ENCODE measurements at places on chromosomes 7 and 10. TPM values are rescaled to one million over a fixed set of nuclear protein-coding genes. Genes with fewer than 3 reads are reported as not detected.

Gene CPN1
- total RNA-seq = not detected

Gene OPN4
- total RNA-seq = not detected

Gene OR2A2
- not detected for total RNA-seq

- peaks cover 22% of the 10 kb centered on the region for H3K4me1 ChIP-seq
- DNase-seq = no peak
- peaks cover 3% of the 10 kb centered on the region for H3K36me3 ChIP-seq
- H3K27ac ChIP-seq = no peak overlapping the region
These were observed 186.4 kb downstream of the ARHGAP12 start for GRCh38 chr10:31742255-31742654.

DNA sequence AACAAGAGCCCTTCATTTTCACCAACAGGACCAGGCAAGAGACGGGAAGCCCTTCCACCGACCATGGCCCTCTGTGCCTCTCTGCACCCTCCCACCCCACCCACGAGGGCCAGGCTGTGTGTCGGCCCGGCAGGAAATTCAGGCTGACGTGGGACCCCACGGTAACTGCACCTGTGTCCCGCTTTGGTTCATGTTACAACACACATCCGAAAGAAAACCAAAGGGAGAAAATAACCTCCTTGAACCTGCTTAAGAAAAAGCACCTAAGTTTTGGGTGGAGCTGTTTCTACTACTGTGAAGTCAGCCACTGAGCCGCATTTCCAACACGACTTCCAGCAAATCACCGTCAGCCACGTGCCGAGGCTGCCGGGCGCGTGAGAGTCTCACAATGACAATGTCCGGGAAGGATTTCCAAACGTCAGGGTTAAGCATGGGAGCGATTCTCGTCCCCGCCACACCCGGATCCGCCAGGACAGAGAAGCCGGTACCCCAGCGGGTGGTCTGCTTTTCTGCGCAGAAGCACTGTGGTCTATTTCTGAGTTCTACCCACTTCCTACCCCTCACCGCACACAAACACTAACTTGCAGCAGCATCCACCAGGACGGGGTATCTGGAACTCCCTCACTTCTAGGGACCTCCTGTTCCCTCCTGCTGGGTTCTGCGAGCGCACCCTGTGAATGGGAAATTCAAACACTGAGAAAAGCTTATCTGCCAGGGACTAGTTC, 36.6 kb downstream of the AMZ1 start:
- H3K27me3 ChIP-seq = no peaks in the 10 kb centered on the region
- peaks cover 13% of the 10 kb centered on the region for H3K4me1 ChIP-seq
- H3K36me3 ChIP-seq = no peaks in the 10 kb centered on the region
- no peak overlapping the region for H3K27ac ChIP-seq

DNA sequence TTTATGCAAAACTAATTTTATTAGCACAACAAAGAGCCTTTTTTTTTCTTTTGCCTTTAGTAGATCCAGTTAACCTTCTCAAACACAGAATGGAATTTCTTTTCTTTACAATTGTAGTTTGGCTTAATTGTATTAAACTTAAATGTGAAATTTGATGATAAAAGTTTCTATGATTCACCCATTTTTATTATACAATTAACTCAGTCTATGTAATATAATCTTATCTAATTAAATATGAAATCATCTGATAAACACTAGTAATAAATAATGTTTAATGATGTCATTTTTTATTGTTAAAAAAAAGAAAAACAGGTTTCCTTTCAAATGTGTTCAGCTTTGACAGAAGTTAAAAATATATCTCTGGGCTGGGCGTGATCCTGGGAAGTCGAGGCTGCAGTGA, 559.1 kb downstream of the PHTF2 start:
- H3K4me1 ChIP-seq = no peaks in the 10 kb centered on the region
- H3K36me3 ChIP-seq = no peaks in the 10 kb centered on the region
- no peak overlapping the region for H3K4me3 ChIP-seq
- H3K27ac ChIP-seq = no peak overlapping the region
- no peak for DNase-seq

DNA sequence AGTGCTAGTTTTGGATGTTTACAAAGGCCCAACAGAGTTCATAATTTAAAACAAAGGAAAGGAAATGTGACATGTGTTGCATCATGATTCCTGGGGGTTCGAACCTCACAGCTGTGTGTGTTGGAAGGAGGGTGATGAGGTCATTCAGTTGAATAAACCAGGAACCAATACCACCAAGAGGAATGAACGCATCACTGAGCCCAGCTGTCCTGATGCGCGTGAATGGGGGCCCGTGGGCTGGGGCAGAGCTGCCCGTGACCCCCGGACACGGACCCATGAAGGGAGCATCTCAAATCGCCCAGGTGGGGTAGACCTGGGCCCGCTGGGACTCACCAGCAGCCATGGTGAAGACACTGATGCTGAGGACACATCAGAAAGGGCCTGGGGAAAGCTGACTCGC, 33.0 kb downstream of the BRI3 start:
- H3K27me3 ChIP-seq = no peaks in the 10 kb centered on the region
- H3K36me3 ChIP-seq = no peaks in the 10 kb centered on the region
- H3K4me1 ChIP-seq = no peaks in the 10 kb centered on the region
- H3K4me3 ChIP-seq = no peak overlapping the region

GRCh38 chr10:3737864-3738263, 47.1 kb downstream of the KLF6 start:
- H3K27me3 ChIP-seq = no peaks in the 10 kb centered on the region
- H3K4me1 ChIP-seq = peaks cover 38% of the 10 kb centered on the region
- H3K4me3 ChIP-seq = no peak overlapping the region
- DNase-seq = no peak

GRCh38 chr10:17023386-17024298, 106.0 kb downstream of the CUBN start:
- H3K4me3 ChIP-seq = peak overlapping the region; percentile 55
- DNase-seq = peak; percentile 83
- H3K4me1 ChIP-seq = peaks cover 57% of the 10 kb centered on the region
- H3K27ac ChIP-seq = peak overlapping the region; percentile 97
- H3K36me3 ChIP-seq = peaks cover 10% of the 10 kb centered on the region
- peaks cover 5% of the 10 kb centered on the region for H3K27me3 ChIP-seq

GRCh38 chr10:76583711-76584161, 1053.9 kb downstream of the KCNMA1 start:
- H3K27ac ChIP-seq = no peak overlapping the region
- no peaks in the 10 kb centered on the region for H3K4me1 ChIP-seq
- H3K4me3 ChIP-seq = no peak overlapping the region
- H3K27me3 ChIP-seq = no peaks in the 10 kb centered on the region

- no peaks in the 10 kb centered on the region for H3K27me3 ChIP-seq
- DNase-seq = no peak
- H3K4me3 ChIP-seq = no peak overlapping the region
These were observed 35.8 kb upstream of the BHLHA15 start for GRCh38 chr7:98175260-98175940.

DNA sequence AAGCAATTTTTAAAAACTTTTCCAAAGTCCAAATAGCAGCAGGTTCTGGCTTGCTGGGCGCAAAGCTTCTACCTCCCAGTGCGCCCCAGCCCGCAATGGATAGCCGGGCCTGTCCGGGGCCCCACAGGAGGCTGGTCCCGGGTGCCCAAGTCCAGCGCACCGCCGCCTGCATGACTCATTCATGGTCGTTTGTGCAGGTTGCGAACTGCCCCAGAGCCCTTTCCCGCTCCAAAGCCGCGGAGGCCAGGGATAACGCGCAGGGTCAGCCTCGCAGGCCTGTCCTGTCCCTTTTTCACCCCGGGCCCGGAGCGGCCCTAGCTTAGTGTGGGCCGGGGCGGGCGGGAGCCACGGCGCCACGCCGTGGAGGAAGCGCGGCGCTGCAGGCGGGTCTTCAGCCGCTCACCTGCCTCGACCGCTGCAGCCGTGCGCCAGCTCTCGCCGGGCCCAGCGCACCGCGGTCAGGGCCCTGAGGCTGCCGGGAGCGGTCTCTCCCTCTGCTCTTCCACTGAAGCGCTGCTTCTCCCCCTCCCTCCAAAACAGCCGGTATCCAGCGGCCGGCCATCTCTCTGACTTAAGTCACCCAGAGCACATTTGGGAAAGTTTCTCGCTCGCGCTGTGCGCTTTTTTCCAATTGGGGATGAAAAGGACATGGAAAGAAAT, 1.7 kb upstream of the EGR2 start:
- peak overlapping the region; percentile 95 for H3K27ac ChIP-seq

GRCh38 chr10:102658802-102659201, 14.5 kb downstream of the TRIM8 start:
- DNase-seq = no peak
- H3K27ac ChIP-seq = peak overlapping the region; percentile 63
- H3K27me3 ChIP-seq = no peaks in the 10 kb centered on the region
- H3K36me3 ChIP-seq = peaks cover 37% of the 10 kb centered on the region
- peaks cover 60% of the 10 kb centered on the region for H3K4me1 ChIP-seq

GRCh38 chr7:148711191-148712102, 12.7 kb downstream of the CUL1 start:
- no peak overlapping the region for H3K4me3 ChIP-seq
- H3K27ac ChIP-seq = no peak overlapping the region
- peaks cover 39% of the 10 kb centered on the region for H3K4me1 ChIP-seq
- no peaks in the 10 kb centered on the region for H3K27me3 ChIP-seq
- DNase-seq = no peak

All from activated CD4-positive, alpha-beta memory T cell treated with anti-CD3 and anti-CD28 coated beads, Interleukin-2, amount 10 ng/mL, durations not matched to agents 7 days and 5 days (primary cell).